ENCODE measurements at places on chromosomes 7 and 10.

DNA sequence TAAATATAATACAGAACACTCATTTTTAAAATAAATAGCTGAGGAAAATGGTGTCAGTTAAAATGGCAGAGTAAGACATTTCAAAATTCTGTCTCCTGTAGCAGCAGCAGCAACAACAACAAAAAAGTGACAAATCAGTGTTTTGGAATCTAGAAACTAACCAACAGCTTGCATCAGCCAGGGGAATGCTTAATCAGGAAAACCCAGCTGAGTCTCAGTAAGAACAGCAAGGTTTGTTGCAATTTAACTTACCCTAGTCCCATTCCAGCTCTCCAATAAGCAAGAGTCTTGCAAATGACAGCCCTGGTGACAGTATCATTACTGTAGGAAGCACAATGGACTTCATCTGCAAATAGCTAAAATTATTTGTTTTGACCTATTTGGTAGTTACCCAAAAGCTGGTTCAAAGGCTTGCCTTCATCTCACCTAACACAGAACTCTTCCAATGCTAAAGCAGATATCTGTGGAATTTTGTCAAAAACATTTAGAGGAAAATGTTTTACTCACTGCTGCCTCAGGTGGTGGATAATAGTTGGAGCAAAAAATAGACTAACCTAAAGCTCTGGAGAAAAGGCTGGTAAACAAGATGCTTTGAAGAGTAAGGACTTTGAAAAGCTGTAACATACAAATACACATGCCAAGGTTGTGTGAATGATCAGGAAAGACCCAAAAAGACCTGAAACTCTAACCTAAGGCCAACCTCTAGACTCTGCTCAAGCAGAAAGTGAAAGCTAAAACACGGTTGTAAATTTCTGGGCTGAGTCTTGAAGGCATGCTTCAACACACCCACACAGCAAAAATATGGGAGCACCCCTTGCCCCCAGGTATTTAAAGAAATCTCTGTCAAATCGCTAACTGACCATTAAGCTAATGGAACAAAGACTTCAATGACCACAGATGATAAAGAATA lies 9.9 kb upstream of the ARHGAP22 start:
- no peak for DNase-seq

GRCh38 chr7:37832194-37832593 lies 16.2 kb upstream of the NME8 start:
- no peak for DNase-seq

- DNase-seq, result no peak
Measured at GRCh38 chr7:21200503-21200902, 227.4 kb upstream of the SP4 start.

DNA sequence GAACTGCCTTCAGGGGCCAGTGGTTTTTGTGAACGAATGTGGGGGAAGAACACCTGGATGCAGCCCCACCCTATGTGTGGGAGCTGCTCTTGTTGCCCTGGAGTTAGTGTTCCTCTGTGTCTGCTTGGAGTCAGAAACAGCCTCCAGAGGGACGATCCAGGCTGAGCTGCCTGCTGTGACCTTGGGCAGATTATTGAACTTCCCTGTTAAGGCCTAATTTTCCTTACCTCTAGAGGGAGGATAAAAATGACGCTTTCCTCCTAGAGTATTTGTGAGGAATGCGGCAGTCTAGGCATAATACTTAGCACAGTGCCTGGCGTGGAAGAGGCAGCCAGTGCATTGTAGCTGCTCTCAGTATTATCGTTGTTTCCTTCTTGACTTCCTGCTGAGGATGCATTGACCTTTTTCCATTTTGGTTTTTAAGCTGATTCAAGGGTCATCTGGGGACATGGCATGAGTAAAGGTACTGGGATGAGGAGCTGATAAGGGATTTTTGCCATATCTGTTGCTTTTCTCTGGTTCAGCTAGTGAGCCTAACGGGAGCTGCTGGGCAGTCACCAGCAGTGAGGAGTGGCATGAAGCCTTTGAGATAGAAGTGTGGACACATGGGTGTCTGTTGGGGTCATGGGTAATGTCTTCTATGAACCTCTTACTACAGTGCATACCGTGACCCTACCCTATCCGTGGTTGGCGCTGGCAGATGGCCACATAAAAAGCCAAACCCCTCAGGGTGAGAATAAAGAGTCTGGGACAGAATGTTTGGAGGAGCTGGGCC lies 6.4 kb downstream of the ZFYVE27 start:
- DNase-seq, result no peak

DNA sequence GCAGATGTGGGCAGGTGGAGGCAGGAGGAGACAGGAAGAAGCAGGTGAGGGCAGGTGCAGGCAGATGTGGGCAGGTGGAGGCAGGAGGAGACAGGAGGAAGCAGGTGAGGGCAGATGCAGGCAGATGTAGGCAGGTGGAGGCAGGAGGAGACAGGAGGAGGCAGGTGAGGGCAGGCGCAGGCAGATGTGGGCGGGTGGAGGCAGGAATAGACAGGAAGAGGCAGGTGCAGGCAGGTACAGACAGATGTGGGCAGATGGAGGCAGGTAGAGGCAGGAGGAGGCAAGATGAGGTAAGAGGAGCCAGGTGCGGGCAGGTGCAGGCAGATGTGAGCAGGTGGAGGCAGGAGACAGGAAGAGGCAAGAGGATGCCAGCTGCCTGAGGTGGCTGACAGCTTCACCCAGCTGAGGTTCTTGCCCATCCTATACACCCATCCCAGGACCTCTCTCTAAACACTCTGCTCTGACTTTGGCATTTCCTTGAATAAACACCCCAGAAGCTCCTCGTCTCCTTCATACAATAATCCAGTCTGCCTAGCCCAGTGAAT lies 33.0 kb downstream of the PTPRE start:
- DNase-seq, result no peak

- DNase-seq, result no peak
Measured at GRCh38 chr7:66952343-66953043, 31.5 kb downstream of the TMEM248 start.

- DNase-seq, result no peak
Measured at GRCh38 chr7:7639847-7640220, 718 bp upstream of the UMAD1 start.

DNA sequence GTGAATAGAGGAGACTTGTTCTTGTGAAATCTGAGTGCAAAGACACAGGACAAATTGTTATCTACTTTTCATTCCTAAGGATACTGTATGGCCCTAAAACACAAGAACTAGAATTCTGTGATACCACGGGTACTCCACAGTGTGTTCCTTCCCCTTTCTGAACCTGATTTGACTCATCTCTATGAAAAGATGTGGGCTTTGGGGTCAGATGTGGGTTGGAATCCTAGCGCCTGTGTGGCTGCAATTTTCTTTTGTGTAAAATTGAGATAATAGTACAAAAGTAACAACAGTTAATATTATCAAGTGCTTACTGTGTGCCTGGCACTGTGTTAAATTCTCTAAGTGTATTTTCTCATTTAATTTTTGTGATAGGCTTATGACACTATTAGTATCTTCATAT lies 8.1 kb downstream of the SRGN start:
- DNase-seq, result no peak

GRCh38 chr7:140595468-140596092 lies 45.0 kb downstream of the DENND2A start:
- no peak for DNase-seq

- no peak for DNase-seq
Measured at GRCh38 chr10:608331-609261, 80.9 kb downstream of the DIP2C start.

Measured in pancreas (tissue), 10 donors.